ENCODE measurements at places on chromosomes 6 and 20.
A peak's percentile ranks its signal among the peaks of the same experiment; 100 is the strongest.

- DNase-seq = no peak
Observed at GRCh38 chr20:25319241-25320034, 71.2 kb downstream of the ABHD12 start.

DNA sequence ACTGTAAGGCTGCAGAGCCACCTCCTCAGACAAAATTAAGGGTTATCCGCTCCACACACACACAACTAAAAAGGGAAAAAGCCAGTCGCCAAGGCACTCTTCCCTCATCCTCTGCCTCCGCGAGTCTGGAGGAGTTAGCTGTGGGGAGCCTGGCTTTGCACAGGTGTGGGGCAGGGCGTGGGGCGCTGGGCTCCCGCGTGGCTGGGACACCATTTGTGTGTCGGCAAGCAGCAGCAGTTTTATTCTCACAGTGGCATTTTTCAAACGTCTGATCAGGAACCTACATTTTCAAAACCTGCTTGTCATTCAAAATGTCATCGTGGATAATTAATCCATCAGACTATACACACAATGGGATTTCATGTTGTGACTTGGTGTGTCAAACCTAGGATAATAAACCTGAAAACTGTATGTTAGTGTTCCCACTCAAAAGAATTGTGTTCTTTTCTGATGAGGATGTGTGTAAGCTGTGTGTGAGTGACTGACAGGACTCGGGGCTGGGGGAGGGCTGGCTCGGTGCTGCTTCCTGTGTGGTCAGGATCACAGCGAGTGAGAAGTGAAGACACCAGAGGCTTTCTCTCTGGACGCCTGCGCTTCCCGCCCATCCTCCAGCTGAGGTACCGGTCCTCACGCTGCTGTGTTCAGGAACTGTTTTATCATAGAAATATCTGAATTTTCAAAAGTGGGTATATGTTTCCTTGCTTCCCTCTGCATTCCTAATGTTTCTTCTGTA, 83.1 kb downstream of the IRF4 start:
- peak; percentile 69 for DNase-seq

DNA sequence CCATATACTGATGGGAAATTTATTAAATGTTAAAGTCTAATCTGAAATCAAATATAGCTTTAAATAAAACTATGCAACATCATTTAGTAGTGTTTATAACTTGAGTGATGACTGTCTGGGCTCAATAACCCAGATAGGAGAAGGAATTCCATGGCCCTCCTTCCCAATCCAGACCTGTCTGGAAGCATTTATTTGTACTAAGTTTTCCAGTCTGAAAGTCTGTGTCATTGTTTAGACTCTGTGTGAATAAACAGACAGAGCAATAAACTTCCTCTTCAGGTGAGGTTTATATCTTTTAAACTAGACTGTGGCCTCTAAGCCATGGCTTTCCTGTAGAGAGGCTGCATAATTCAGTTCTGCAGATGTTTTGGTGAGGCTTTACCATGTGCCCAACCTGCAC, 176.4 kb downstream of the SOX4 start:
- no peak for DNase-seq

GRCh38 chr20:17479063-17479657, 52.0 kb downstream of the BFSP1 start:
- no peak for DNase-seq

- DNase-seq = no peak
Observed at GRCh38 chr20:64080013-64080812, at the start of gene OPRL1. Gene OPRL1, plus strand, starts transcription at chr20:64080082. Its CDS starts 12,639 bp downstream, at chr20:64092721.
